Esophagus squamous epithelium (tissue), 5 donors: ENCODE measurements at places on chromosomes 12 and 14. TPM values are rescaled to one million over a fixed set of nuclear protein-coding genes. Genes with fewer than 3 reads are reported as not detected.
A peak's percentile ranks its signal among the peaks of the same experiment; 100 is the strongest.

GRCh38 chr14:61125041-61125866 lies 144.2 kb downstream of the SLC38A6 start:
- no peak overlapping the region for H3K27ac ChIP-seq
- peaks cover 4% of the 10 kb centered on the region for H3K4me1 ChIP-seq
- no peak overlapping the region for H3K4me3 ChIP-seq
- no peaks in the 10 kb centered on the region for H3K27me3 ChIP-seq
- no peak for DNase-seq
- H3K36me3 ChIP-seq: no peaks in the 10 kb centered on the region

- DNase-seq: no peak
- no peak overlapping the region for H3K4me3 ChIP-seq
- H3K36me3 ChIP-seq: no peaks in the 10 kb centered on the region
- H3K4me1 ChIP-seq: no peaks in the 10 kb centered on the region
- H3K27ac ChIP-seq: no peak overlapping the region
- no peaks in the 10 kb centered on the region for H3K27me3 ChIP-seq
Observed at GRCh38 chr12:112762753-112763152, 28.8 kb upstream of the RPH3A start.

DNA sequence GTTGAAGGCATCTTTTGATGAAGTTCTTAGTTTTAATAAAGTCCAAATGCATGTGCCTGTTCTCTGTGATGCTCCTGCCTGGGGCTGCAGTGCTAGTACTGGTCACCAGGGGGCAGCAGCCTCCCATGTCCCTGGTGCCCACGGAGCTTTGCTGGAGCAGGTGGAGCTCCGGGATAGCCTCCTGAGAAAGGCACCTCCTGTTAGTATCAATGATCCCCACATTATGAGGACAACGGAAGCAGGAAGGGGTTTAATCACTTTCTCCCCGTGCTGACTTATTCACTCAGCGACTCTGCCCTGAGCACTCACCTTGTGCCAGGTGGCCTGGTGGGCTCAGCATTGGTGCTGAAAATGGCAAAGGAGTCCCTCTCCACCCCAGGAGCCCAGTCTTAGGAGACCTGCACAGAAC lies 123.0 kb upstream of the PZP start:
- H3K36me3 ChIP-seq: no peaks in the 10 kb centered on the region
- H3K4me1 ChIP-seq: no peaks in the 10 kb centered on the region
- H3K27ac ChIP-seq: no peak overlapping the region

GRCh38 chr12:49720214-49720613 lies 13.0 kb upstream of the FMNL3 start:
- H3K27me3 ChIP-seq: no peaks in the 10 kb centered on the region
- H3K4me1 ChIP-seq: no peaks in the 10 kb centered on the region
- H3K4me3 ChIP-seq: no peak overlapping the region
- DNase-seq: no peak
- no peaks in the 10 kb centered on the region for H3K36me3 ChIP-seq

DNA sequence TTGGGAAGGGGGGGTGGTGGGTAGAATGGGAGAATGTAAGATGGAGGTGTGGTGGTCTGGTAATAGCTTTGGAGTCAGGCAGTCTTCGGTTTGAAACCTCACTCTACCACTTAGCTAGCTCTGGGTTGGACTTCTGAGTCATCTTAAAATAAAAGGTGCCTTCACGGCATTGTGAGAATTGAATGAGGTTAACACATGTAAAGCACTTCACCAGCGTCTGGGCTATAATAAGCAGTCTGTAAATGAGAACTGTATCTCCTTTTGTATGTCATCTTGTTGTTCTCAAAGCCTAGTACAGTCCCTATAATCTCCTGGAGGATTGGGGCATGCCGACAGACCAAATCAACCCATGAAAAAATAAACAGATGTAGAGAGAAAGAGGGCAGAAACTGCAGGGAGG lies 11.2 kb downstream of the C2CD5 start:
- H3K27me3 ChIP-seq: no peaks in the 10 kb centered on the region
- no peak for DNase-seq
- H3K36me3 ChIP-seq: peaks cover 41% of the 10 kb centered on the region
- H3K4me3 ChIP-seq: no peak overlapping the region
- H3K4me1 ChIP-seq: peaks cover 24% of the 10 kb centered on the region

DNA sequence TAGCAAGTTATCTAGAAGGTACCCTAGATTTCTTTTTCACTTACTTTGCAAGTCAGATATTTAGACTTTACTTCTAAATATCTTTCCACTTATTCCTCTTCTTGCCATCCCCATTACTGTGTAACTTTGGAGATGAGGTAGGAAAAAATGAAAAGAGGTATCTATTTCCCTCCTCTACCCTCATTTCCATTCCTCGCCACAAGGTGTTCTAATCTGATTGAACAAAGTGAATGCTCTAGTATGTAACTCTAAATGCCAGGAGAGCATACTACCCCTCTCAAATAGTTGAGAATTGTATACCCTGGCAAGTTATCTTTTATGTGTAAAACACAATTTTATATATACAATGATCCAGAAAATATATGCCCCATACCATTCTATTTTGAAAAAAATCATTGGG lies 1.7 kb upstream of the LDHB start:
- no peaks in the 10 kb centered on the region for H3K27me3 ChIP-seq
- H3K4me1 ChIP-seq: peaks cover 10% of the 10 kb centered on the region
- H3K36me3 ChIP-seq: no peaks in the 10 kb centered on the region
- no peak overlapping the region for H3K27ac ChIP-seq
- no peak overlapping the region for H3K4me3 ChIP-seq

DNA sequence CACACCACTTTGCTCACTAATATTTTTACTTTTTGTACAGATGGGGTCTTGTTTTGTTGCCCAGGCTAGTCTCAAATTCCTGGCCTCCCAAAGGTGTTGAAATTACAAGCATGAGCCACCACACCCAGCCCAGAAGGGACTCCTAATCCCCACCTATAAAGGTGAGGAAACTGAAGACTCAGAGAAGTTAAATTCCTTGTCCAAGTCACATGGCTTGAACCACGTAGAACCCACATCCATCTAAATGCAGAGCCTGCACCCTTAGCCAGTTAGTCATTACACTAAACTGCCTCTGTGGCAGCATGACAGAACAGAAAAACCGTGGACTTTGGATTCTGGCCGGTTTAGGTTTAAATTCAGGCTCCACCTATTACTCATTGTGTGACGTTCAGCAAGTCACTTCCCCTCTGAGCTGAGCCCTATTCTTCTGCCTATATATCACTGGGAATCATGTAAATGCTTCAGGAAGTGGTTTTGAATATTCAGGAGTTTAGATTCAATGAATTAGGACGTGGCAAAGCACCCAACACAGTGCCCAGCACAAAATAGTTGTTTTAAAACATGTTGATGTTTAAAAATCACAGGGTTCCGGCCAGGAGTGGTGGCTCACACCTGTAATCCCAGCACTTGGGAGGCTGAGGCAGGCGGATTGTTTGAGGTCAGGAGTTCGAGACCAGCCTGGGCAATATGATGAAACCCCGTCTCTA lies 3.0 kb upstream of the CORO1C start:
- peak overlapping the region; percentile 99 for H3K27ac ChIP-seq
- no peak overlapping the region for H3K4me3 ChIP-seq
- no peak for DNase-seq
- H3K36me3 ChIP-seq: no peaks in the 10 kb centered on the region

DNA sequence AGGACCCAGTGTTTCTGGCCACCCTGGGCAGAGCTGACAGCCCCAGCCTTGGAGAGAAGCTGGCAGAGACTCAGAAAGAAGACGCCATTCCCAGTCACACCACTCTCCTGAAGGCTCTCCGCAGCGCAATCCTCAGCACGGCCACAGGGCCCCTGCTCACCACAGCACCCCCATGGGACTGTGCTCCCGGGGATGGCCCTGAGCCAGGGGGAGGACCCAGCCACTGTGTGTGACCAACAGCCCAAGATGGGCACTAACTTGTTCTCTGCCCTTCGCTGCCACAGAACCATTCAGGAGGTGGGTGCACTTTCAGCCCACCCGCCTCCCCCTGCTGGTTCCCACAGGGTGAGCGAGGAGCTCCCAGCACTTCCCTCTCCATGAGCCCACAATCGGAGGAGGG lies 57.1 kb downstream of the CCNK start:
- H3K27me3 ChIP-seq: no peaks in the 10 kb centered on the region
- H3K36me3 ChIP-seq: no peaks in the 10 kb centered on the region
- no peak for DNase-seq
- H3K4me1 ChIP-seq: peaks cover 12% of the 10 kb centered on the region
- H3K27ac ChIP-seq: peak overlapping the region; percentile 52

GRCh38 chr12:17286874-17287273 lies 680.9 kb upstream of the LMO3 start:
- no peak overlapping the region for H3K4me3 ChIP-seq
- no peaks in the 10 kb centered on the region for H3K4me1 ChIP-seq
- no peak for DNase-seq
- no peaks in the 10 kb centered on the region for H3K27me3 ChIP-seq
- no peaks in the 10 kb centered on the region for H3K36me3 ChIP-seq
- H3K27ac ChIP-seq: no peak overlapping the region

- H3K4me3 ChIP-seq: peak overlapping the region; percentile 41
- H3K4me1 ChIP-seq: peaks cover 12% of the 10 kb centered on the region
- H3K27me3 ChIP-seq: peaks cover 38% of the 10 kb centered on the region
- no peaks in the 10 kb centered on the region for H3K36me3 ChIP-seq
Observed at GRCh38 chr14:28767853-28768741, 1.5 kb downstream of the FOXG1 start.

DNA sequence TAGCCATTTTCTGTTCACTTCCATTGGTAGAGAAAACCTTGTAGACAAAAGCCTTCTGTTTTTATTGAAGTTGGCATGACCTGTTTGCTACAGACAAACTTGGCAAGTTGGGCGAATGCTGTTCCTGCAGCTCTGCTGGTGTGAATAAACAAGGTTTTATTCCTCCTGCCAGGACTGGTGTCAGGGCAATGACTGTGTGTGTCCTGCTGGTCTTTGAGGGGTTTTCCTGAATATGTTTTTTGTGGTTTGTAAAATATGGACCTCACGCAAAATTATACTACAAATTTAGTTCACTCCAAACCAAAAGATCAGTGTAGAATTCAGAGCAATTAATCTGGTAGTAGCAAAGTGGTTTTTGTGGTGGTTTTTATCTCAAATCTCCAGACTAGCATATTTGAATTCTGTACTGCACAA lies 140.8 kb downstream of the ERC1 start:
- no peaks in the 10 kb centered on the region for H3K36me3 ChIP-seq
- H3K4me3 ChIP-seq: no peak overlapping the region
- no peak for DNase-seq
- peaks cover 6% of the 10 kb centered on the region for H3K4me1 ChIP-seq
- H3K27ac ChIP-seq: no peak overlapping the region
- no peaks in the 10 kb centered on the region for H3K27me3 ChIP-seq

DNA sequence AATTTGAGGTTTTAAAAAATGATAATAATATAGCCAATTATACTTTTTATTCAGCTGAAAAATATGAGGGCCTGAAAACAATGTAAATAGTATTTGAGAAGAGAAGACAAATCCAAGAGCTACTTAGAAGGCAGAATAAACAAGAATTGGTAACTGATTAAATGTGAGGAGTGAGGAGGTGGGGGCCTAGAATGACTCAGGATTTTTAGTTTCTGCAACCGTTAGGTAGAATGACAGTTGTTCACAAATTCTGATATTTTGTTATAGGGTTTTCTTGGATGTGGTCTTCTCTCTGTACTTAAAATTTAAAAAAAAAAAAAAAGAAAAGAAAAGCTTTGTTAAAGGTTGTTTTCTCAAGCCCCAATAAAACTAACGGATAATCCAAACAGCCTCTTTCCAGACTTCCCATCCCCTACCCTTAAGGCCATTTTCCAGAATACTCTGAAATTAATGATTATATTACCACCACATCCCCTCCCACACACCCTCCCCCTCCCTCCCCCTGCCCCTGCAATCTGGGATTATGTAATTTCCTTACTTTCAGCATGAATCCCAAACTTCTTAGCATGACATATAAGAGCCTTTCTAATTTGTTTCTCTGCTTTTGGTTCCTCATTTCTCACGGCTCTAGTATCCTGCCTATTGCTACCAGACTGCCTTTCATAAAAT lies 50.4 kb downstream of the LRP6 start:
- no peak overlapping the region for H3K27ac ChIP-seq
- no peaks in the 10 kb centered on the region for H3K27me3 ChIP-seq
- DNase-seq: no peak
- no peaks in the 10 kb centered on the region for H3K36me3 ChIP-seq

DNA sequence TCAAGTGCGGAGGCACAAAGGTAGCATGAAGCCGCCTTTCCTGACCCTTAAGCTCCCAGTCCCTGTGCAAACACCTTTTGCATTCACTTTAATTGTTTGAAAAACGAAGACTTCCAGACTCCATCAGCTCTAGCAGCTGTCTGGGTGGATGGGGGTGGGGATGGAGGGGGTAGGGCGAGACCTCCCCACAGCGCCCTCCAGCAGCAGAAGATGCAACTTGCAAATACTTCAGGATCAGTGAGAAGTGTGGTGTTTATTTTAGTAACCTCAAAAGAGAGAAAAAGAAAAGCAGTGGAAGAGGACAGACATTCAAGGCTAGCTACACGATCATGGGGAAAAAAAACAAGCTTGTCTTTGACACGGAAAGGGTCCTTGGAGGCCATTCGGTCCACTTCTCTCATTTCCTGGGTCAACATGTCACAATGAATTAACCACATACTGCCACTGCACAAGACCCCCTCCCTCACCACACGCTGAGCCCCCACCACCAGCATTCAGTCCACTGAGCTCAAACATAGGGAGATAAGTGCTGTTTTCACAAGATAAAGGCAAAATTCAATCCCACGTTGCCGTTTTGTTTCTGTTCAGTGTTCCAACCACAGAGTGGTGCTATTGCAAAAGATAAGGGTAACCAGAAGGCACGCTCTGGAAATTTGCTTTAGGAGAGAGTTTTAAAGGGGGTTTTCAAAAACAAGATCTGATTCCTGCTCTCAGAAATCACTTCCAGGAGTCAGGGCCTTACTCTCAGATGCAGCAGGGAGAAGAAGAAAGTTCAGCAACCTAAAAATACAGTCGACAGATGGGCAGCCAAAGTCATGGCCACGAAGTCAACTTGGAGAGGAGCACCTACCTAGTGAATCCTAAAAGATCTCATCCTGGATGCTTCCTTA lies 3.3 kb upstream of the NTF3 start:
- no peaks in the 10 kb centered on the region for H3K36me3 ChIP-seq
- H3K27ac ChIP-seq: no peak overlapping the region
- peaks cover 23% of the 10 kb centered on the region for H3K4me1 ChIP-seq
- DNase-seq: no peak
- H3K4me3 ChIP-seq: no peak overlapping the region

The ZFC3H1 gene
- 17.7 TPM for total RNA-seq

The MYH7 gene
- not detected for total RNA-seq

The CLEC9A gene
- not detected for total RNA-seq

The CCDC196 gene
- not detected for total RNA-seq

The NABP2 gene
- total RNA-seq: 31.0 TPM

The LIMA1 gene
- total RNA-seq: 64.1 TPM

The A2M gene
- total RNA-seq: 141 TPM

The TAMALIN gene
- total RNA-seq: 4.8 TPM

The RNU7-1 gene
- not detected for total RNA-seq
